ENCODE measurements at places on chromosomes 1 and 21.

- DNase-seq: no peak
Observed at GRCh38 chr21:35019631-35020032, 29.5 kb downstream of the RUNX1 start.

DNA sequence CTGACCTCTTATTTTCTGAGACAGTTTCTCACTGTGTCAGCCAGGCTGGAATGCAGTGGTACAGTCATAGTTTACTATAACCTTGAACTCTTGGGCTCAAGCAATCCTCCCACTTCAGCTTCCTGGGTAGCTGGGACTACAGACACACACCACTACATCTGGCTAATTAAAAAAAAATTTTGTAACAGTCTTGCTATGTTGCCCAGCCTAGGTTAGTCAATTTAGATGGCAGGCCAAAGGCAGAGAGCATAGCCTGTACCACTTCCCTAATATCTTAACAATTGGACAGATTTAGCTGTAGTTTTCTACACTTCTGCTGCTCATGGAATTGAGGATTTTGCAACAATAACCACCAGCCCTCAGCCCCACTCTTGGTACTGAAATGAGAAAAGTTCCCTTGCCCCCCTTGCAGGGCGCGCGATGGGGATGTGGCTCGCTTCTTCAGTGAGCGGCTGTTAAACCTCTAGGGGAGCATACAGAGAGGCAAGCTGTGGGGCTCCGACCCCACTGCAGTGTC is 34.9 kb upstream of the PTGFRN start:
- no peak for DNase-seq

DNA sequence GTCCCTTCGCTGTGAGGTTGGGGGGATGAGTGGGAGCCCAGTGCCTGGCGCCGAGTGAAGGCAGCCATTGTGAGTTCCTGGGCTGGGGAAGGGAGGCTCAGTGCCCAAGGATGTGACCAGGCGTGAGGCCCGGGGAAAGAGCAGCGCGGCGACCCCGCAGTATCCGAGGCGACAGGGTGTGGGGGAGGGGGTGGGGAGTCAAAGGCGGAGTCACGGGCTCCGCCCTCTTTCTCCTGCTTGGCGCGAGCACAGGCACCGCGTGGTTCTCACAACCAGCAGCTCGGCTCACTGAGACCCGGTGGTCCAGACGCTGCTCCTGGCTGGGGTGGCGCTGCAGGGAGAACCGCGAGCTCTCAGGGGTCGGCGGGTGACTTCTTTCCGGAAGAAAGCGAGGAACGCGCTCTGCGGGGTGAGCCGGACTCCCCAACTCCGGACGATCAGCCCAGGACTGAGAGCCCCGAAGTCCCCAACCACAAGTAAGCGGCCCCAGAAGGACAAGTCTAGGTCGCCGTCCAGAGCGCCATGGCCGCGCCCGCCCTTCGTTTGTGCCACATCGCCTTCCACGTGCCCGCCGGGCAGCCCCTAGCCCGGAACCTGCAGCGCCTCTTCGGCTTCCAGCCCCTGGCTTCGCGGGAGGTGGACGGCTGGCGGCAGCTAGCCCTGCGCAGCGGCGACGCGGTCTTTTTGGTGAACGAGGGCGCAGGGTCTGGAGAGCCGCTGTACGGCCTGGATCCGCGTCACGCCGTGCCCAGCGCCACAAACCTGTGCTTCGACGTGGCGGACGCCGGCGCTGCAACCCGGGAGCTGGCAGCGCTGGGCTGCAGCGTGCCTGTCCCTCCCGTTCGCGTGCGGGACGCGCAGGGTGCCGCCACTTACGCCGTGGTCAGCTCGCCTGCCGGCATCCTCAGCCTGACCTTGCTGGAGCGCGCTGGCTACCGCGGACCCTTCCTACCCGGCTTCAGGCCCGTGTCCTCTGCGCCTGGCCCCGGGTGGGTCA is at the start of gene HPDL:
Gene HPDL, plus strand, starts transcription at position 269 of the 997 bp plus-strand sequence. Its CDS starts 254 bp downstream, at position 523.
- DNase-seq: no peak

DNA sequence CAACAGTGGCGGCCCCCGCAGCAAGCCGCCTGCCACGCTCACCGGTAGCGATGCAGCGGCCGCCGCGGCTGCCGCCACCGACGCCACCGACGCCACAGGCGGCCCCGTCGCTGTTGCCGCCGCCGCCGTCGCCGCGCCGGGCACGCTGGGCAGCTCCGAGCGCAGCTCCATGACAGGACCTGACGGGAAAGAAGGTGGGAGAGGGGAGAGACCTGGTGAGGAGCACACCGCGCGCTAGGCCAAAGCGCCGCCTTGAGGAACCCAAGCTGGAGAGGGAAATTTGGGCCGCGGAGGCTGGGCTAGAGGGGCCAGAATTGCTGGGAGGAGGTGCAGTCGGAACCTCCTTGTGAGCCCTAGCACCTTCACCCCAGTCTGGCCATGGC is 1.9 kb downstream of the DMRTA2 start:
- DNase-seq: no peak

DNA sequence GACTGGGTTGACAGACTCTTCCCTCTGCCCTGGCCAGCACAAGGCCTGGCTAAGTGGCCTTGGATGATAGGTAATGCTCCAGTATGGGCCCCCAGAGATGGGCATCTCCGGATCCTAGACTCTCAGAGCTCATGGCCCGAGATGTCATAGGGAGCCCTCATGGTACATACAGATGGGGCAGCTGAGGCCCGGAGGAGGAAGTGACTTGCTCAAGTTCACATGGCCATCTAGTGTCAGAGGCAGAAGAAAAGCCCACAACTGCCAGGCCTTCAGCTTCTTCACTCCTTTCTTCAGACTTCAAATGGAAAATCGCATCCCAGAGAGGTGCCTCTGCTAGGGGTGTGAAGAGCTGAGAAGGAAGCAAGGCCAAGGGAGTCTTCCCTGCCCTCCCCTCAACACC is 46.8 kb upstream of the SYNC start:
- DNase-seq: no peak

GRCh38 chr1:55937840-55938375 is 641.5 kb downstream of the PLPP3 start:
- no peak for DNase-seq

DNA sequence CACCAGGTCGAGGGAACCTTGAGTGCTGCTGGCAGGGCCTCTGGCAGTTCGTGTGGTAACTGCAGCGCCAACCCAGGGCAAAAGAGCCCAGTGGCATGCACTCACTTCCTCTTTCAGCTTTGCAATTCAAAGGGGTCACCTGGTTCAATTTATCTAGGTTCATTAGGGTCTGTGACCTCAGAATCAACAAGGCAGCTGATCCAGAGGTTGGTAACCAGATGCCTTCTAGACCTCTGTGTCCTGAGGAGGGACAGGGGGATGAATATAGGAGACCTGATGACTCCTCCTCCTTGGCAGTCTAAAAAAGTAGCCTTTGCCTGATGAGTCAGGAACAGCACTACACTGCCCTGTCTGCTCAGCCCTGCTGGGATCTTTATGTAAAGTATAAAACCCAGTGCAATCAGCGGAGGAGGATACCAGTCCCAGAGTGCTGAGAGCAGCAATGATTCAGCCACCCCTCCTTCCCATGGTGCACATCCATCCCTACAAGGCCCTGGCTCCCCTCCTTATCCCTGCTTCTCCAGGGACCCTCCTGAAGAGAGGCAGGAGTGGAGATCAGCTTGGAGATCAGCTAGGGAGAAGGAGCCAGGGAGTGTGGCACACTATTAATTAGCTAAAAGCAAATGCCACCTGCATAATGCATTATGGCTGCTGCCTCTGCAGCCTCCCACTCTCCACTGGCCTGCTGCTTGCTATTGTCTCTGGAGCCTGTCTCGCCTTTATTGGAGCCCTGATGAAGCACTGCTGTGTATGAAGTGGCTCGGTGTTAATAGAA is 11.2 kb upstream of the FMOD start:
- DNase-seq: no peak

DNA sequence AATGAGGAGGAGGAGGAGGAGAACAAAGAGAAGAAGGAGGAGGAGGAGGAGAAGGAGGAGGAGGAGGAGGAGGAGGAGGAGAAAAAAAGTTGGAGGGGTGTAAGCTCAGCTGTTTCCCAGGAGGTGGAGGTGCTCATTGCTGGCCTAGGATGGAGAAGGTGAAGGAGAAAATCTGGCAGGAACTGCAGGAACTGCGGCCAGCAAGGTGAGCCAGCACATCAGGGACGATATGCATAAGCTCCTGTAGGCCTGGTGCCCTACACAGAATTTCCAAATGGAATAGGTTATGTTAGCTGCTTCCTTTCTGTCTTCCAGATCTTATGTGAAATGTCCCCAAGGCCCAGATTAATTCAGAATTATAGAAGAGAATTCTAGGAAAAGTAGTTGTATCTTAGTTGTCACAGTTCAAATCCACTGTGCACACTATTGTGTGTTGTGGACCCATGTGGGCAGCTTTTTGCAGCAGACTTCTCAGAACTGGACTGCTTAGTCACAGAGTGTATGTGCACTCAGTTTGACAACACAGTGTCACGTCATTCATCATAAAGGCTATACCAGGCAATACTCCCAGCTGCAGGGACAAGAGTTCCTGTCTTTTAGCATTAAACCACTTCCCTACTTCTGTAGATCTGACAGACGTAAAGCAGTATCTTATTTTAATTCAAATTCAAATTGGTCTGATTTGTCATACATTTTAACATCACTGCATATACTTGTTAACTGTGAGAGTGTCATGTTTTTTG is 303.7 kb downstream of the HLX start:
- no peak for DNase-seq

DNA sequence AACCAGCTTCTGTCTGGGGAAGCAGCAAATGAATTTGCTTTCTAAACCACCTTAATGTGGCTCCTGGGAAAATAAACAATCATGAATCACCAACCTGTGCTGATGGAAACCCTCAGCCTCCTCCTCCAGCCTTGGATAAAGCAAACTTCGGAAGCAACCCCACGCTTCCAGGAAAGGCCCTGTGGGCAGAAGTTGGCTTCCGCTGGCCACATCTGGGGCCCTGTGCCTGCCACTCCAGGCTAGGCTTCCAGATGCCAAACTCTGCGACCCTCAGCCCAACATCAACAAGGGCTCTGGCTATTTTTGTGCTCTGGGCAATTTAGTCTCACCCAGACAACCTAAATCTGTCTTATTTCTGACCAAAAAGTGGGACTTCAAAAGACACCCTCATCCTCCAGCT is 6.2 kb upstream of the OXCT2 start:
- DNase-seq: no peak

DNA sequence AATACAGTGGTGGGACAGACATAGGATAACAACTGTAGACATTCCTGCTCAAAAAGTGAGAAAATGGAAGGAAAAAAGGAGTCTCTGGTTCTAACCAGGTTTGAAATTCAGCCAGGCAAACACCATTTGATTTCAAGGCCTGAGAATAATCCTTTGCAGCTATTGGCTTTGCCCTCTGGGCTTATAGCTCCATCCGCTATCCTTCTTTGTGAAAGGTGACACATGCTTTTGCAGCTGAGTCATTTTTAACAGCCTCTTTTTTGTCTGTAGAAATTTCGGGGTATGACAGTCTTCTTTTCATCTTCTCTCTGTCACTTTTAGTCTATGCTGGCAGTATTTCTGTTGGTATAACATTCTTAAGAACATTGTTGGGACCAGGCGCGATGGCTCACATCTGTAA is 16.2 kb downstream of the SDHC start:
- DNase-seq: no peak

DNA sequence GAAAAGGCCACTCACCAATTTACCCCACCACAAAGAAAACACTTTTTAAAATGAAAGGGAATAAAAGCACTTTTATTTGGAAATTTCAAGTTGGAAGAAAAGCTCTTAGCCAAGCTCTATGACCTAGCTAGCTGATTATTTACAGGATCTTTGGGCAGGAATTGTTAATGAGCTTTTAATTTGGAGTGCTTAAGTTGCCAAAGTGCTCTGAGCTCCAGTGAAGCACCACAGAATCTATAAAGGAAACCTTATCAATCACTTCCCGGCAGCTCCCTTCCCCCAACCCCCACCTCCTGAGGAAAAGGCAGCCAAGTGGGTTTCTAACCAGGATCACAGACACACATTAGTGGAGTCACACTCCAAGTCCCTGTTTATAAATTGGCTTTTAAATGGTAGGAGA is 1.5 kb downstream of the ERI3 start:
- DNase-seq: no peak

DNA sequence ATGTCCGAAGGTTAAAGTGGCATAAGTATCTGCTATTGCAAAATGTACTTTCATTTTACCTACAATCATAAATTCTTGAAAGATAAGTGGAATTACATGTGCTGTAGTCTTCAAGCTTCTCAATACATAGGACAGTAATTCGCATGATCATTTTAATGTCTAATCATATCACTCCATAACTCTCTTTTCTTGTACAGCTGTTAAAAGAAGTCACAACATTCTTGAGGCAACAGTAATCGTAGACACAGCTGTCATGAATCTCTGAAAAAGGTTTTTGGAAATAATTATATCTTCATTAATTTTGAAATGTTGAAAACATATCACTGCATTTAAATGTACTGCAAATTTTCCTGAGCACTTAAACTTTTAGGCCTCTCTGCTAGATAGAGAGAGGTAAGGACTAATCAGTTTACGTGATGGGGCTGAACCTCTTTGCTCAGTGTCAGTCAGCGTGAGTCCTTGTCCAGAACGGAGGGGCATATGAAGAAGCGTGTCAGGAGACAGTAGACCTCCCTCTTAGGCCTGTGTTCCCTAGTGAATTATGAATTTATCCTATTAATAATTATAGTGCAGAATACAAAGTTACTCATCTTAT is 133.4 kb downstream of the NEK7 start:
- no peak for DNase-seq

DNA sequence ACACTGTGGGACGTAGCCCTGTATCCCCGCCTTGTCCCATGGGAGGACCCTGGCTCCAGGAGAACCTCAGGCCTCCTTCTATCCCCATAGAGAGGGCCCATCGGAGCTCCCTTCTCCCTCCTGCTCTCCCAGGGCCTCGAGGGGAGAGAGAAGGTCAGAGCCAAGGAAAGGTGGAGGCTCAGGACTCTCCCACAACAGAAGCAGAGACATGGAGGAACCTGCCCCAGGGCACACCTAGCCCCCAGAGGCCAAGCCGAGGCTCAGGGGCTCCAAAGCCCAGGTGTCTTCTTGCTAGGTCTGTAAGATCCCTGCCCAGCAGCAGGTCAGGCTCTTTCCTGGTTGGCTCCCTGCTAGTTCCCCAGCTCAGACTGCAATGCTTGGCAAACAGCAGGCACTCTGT is 34.4 kb upstream of the ARF1 start:
- no peak for DNase-seq

GRCh38 chr1:201737352-201738060 is 91.5 kb upstream of the IPO9 start:
- DNase-seq: no peak

- no peak for DNase-seq
Observed at GRCh38 chr1:60535713-60536112, 462.1 kb upstream of the C1orf87 start.

DNA sequence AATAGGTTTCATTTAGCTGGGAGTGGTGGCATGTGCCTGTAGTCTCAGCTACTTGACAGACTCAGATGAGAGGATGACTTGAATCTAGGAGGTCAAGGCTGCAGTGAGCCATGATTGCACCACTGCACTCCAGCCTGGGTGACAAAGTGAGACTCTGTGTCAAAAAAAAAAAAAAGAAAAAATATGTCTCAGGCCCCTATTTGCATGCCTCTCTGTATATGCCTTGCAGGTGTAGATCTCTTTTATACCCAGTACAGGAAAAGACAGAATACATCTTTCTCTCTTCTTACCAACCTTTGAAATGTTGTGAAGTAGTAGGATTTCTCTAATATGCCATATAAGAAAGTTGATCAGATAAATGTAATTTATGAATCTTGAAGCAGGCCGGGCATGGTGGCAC is 6.4 kb downstream of the CNR2 start:
- DNase-seq: no peak
